ENCODE measurements at places on chromosomes 13 and 19.
A peak's percentile ranks its signal among the peaks of the same experiment; 100 is the strongest.

- DNase-seq: no peak
Measured at GRCh38 chr19:38726761-38727301, 17.4 kb downstream of the CAPN12 start.

GRCh38 chr19:31706691-31707620 lies 357.7 kb upstream of the TSHZ3 start:
- DNase-seq: no peak

GRCh38 chr19:12052091-12052496 lies 667 bp downstream of the ZNF878 start:
- no peak for DNase-seq

DNA sequence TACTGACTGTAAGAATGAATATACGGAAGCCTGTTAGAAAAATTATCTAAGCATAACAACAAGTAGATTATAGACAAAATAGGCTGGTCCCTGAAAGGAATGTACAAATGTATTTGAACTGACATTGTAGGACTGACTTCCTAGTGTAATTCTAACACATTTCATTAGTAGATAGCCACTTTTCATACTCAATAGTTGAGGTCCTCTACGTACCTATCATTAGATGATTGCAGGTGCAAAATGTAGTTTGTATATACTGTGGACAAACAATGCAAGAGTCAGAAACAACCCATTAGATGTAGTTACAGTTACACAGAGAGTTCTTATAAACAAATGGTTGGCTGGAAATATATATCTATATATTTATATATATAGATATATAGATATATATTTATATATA lies 402.3 kb upstream of the SLITRK6 start:
- no peak for DNase-seq

GRCh38 chr13:48939728-48940127 lies 36.0 kb upstream of the FNDC3A start:
- no peak for DNase-seq

GRCh38 chr19:2469102-2469914 lies 6.6 kb upstream of the GADD45B start:
- peak; percentile 81 for DNase-seq

DNA sequence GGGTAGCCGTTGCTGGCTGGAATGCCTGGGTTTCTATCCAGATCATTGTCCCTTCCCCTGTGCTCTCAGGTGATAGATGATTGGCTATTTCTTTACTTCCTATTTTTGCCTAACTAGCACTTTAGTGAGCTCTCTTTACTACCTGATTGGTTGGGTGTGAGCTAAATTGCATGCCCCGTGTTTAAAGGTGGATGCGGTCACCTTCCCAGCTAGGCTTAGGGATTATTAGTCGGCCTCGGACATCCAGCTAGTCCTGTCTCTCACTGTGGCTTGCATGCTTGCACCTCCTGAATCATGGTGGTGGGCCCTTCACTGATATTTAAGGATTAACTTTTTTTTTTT lies 10.1 kb downstream of the TTYH1 start:
- no peak for DNase-seq

DNA sequence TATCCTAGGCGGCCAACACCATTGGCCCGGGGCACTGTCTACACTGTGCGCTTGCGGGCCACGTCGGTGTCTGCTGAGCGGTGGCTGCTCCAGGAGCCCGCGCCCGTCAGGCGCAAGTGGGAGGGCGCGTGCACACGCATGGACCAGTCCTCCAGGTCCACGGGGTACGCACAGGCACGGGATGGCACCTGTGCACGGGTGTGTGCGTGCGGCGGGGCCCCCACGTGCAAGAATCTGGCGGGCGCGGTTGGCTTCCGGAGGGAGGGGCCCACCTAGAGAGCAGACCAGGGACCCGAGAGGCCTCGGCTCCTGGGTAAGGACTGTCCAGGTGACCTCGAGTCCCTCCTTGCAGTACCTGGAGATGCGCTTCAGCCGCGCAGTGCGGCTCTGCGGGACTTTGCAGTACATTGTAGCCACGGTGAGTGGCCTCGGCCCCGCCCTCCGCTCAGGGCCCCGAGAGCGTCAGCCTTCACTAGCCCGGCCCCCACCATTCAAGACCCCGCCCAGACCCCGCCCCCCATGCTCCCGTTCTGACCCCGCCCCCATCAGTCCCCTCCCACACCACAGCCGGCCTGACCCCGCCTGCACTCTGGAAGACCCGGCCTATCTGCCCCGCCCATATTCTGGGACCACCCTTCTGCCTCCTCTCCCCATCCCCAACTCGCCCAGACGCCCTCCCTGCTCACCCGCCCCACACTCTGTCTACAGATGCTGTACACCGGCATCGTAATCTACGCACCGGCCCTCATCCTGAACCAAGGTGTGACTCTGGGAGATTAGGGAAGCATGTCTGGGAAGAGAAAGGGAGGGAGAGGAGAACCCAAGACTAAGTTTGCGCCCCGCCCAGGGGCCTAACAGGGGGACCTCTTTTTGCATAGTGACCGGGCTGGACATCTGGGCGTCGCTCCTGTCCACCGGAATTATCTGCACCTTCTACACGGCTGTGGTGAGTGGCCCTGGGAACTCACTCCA lies 2.3 kb downstream of the SLC5A5 start:
- peak; percentile 74 for DNase-seq

DNA sequence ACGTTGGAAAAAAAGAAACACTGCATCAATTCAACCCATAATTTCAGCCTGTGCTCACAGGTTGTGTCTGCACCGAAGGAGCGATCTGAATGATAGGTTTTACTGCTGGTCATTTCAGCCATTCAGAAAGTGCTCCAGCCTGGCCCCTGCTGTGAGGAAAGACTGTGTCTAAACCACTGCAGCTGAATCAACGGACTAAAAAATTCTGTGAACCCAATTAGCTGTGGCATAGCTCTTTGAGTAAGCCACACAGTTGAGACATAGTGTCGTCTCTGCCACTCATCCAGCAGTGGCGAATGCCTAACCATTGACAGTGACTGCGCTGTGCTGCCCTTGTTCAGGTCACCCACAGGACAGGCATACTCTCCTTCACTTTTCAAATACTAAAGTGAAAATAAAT lies 179.8 kb downstream of the COG6 start:
- no peak for DNase-seq

DNA sequence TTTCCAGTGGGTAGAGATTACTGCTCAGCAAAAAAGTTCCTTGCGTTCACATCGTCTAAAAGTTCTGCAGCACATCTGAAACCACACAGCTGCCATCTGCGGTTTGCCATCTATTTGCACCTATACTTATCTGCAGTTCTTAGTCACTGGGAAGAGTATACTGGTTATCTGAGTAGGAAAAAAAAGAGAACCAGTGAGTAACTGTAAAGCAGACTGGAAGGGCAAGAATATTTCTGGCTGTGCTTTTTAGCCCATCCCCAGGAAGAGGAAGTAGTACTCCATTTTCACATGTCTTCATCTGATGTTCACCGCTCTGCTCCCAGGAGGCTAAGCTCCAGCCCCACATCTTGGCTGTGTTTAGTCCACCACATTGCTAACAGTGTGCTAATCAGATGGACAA lies 35.6 kb downstream of the EFNB2 start:
- peak; percentile 16 for DNase-seq

DNA sequence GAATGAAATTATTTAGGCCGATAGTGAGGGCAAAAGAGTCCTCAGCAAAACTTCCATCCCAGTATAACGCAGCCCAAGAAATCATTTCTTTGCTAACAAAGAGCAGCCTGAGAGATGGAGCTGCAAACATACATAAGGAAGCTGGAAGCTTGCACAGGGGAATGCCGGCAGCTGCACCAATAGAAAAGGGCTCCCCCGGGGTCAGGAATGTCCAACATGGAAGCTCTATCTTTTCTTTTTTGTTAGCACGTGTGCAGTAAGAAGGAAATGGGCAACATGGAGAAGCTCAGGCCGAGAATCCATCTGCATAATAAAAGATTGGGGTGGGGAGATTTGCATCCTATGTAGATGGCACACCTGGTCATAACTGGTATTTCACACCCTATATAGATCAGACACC lies 1363.5 kb upstream of the PCDH20 start:
- no peak for DNase-seq

- no peak for DNase-seq
Measured at GRCh38 chr13:113423520-113424163, 29.6 kb downstream of the ADPRHL1 start.

- DNase-seq: no peak
Measured at GRCh38 chr19:53507523-53508442, 30.2 kb upstream of the ZNF331 start.

GRCh38 chr13:104106705-104107393 lies 1040.6 kb upstream of the SLC10A2 start:
- DNase-seq: no peak
